ENCODE measurements at places on chromosomes 5 and 9.
A peak's percentile ranks its signal among the peaks of the same experiment; 100 is the strongest.

GRCh38 chr9:87382900-87383299 is 114.8 kb upstream of the DAPK1 start:
- no peak for DNase-seq

GRCh38 chr5:163509291-163509951 is 4.0 kb downstream of the MAT2B start:
- DNase-seq = no peak

DNA sequence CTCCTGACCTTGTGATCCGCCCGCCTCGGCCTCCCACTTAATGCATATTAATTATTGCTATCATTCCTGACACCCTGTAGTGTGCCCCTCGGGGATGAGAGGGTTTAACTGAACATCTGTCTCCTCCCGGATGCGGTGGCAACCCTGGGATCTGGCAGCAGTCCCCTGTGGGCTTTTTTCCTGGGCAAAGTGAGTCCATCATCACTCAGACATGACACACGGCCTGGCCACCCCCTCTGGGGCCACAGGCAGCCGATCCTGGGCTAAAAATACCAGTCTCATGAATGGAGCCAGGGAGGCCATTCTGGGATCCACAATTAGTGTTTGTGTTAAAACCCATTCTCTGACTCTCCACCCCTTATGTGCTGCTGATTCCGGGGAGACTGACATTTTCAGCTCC is 161.2 kb downstream of the RGS3 start:
- no peak for DNase-seq

DNA sequence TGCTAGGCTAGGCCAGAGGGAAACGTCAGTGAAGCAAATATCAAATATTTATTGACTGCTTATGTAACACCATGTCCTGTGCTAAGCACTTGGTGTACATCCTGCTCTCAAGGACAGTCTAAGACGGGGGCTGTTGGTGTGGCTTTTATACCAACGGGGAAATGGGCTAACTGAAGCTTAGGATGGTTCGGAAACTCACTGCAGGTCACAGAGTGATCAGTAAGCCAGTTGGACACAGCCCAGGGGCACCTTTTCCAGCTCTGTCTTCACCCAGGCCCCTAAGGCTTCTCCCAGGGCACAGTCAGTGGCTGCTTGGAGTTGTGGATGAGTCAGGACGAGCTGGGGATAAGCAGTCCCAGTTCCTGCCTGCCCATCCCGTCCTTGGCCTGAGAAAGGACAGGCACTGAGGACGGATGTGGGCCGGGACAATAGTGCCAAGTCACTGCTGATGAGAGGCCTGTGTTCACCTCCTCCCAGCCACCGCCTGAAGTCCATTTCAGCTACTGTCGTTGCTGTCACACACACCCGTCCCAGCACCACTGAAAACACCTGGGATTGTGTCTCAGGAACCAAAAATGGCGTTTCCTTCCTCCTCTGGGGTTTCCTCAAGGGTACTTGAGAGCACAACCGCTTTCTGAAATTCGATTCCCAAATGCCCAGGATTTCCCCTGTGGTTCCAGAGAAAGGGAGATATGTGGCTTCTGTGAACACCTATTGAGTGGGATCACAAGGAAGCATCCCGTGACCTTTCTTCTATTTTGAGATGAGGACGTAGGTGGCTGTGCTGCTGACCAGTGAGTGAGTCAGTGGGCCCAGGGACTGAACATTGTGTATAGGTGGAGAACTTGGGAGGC is 17.5 kb upstream of the SPRY4 start:
- no peak for DNase-seq

DNA sequence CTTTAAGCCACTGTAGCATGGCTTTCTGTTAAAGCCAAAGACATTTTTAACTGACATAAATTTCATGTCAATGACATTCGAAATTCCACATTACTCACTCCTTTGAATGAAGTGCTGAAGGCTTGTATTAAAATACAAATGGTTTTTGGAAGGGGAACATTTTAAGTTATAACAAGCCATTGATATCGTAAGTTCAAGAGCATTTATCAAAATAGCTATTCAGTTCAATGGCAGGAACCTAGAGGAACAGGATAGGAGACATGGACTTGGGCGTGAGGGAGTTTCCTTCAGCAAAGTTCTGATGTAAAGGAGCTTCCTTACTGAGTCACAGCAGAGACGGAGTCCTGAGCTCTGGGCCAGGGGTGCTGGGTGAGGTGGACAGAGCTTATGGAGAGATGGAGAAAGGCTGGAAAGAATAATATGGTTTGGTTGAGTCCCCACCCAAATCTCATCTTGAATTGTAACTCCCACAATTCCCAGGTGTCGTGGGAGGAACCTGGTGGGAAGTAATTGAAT is 631.8 kb downstream of the BNC2 start:
- DNase-seq = no peak

DNA sequence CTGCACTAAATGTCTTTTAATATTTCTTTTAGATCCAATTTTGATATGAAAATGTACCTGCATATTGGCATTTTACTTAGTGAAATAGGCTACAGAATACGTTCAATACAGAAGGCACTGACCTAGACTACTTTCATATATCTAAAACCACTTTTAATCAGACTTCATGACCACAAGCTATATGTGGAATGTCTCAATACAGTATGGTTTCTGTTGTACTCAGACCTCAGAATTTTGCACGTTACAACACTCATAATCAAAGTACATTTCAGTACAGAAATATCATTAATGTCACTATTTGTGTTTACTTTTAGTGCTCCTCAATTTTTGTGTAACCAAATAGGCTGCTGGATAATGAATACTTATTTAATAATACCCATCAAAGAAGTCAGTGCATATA is 74.8 kb downstream of the MEF2C start:
- no peak for DNase-seq

GRCh38 chr5:94967525-94967924 is 317.4 kb downstream of the MCTP1 start:
- no peak for DNase-seq

GRCh38 chr5:141846031-141846430 is 32.2 kb downstream of the PCDH1 start:
- DNase-seq = peak; percentile 37

GRCh38 chr5:2688586-2688985 is 62.9 kb downstream of the IRX2 start:
- no peak for DNase-seq

DNA sequence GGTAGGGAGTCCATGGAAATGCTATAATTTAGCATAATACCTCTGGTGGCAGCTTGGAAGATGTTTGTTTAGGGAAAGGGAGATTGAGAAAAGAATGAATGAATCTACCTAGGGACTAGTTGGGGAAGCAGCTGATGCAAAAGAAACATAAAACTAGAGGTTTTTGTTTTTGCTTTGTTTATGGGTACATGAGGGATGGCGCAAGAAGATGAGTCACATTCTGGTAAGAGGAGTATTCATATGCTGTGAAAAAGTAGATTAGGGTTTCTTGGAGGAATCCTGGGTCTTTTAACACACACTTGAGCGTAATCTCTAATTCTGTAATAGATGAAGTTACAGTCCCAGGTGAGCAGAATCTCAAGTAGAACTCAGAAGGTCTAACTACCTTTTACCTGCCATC is 17.1 kb downstream of the C9orf43 start:
- no peak for DNase-seq

DNA sequence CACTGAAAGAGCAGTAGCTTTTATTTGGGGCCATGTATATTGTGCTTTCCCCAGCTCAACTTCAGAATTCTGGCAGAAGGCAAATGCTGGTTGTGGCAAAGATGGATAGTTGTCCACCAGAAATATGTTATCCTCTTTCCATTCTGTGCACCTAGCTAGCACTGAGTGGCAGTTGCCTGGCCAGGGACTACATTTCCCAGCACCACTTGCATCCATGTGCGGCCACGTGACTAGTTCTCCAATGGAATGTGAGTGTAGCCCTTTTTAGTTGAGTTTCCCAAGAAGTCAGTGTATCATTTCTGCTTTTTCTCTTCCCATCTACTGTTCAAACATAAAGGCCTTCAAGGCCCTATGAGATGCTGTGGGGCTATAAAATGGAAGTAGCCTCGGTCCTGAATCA is 354.0 kb upstream of the CLINT1 start:
- DNase-seq = no peak

GRCh38 chr9:86175223-86175622 is 75.9 kb upstream of the GOLM1 start:
- DNase-seq = no peak

DNA sequence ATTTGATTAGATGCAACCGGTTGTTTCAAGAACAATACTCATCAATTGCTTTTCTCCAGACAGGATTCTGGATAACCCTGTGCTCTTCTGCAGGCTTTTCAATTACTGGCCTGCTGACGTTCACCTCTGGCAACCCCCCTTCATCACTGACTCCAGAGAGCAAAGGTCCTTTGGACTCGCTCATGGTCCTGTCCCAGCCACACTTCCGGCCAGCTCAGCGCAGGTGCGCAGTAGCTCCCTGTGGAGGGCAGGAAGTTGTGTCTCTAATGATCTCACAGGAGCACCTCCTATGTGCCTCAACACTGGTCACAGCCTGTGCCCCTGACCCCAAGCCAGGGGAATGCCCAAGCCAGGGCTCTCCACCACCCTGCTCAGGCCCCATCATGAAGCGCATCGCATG is 44.0 kb downstream of the OLFM1 start:
- no peak for DNase-seq

- no peak for DNase-seq
Measured at GRCh38 chr5:90345684-90346083, 63.9 kb downstream of the CETN3 start.

GRCh38 chr5:142315096-142315900 is 9.5 kb downstream of the SPRY4 start:
- no peak for DNase-seq

DNA sequence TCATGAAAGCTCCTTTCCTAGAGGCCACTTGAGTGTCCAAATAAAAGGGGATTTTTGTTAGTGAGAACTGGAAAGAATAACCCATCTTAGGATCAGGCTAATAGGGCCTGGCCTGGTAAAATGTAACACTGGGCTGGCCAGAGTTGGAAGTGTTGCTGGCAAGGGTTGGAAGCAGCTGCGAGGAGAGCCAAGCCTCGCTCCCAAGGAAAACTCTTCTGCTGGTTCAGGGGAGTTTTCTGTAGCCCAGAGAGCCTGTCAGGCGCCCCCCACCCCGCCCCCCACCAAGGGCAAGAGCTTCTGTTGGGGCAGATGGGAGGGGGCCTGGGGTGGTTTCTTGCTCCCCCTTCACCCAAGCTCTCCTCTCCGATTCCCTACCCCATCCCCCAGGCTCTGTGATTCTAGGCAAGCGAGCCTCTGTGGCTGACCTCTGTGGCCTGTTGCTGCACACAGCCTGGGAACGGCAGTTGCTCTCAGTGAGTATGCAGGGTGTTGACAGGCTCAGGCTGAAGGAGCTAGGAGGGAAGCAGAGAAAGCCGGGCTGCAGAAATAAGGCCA is 547.8 kb downstream of the CCDC171 start:
- peak; percentile 47 for DNase-seq

DNA sequence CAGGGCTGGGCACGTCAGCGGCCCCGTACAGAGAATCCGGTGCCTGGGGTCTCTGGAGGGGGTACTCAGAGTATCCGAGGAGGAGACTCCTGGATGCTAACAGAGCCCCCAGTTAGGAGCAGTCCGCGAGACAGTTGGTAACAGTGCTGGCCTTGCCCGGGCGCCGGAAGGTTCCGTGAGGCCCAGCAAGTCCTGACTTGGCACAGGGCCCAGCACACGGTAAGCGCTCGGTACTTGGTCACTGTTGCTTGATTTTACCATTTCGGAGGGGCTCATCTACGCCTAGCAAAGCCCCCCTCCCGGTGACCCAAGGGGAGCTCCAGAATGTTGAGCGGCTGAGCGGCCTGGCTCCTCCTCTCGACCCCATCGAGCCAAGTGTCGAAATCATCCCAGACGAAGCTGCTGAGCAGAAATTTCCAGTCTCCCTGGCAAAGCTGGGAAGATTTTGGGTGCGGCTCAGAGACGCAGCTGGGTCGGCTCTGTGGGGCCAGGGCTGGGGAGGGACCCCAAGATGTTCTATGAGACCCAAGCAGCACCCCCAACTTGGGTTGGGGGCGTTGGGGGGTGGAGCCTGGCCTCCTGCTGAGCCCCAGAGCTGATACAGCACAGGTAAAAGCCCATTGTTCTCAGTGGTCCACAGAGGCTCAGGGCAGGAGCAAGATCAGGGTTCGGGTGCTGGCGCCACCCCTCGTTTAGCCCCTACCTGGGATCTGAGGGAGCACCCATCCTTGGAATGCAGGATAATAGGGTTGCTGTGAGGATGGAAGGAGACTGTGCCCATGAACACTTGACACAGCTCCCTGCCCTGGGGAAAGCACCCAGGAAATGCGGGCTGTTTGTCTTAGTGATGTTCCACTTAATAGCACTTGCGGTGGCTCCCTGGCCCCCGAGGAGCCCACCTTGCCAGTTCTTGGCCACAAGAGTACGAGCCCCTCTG is 137.2 kb downstream of the C9orf50 start:
- peak; percentile 88 for DNase-seq

GRCh38 chr9:33329979-33330378 is 39.7 kb downstream of the NFX1 start:
- DNase-seq = no peak

GRCh38 chr9:14058325-14058688 is 255.6 kb downstream of the NFIB start:
- DNase-seq = no peak

GRCh38 chr9:123630233-123630632 is 274.2 kb downstream of the CRB2 start:
- no peak for DNase-seq

DNA sequence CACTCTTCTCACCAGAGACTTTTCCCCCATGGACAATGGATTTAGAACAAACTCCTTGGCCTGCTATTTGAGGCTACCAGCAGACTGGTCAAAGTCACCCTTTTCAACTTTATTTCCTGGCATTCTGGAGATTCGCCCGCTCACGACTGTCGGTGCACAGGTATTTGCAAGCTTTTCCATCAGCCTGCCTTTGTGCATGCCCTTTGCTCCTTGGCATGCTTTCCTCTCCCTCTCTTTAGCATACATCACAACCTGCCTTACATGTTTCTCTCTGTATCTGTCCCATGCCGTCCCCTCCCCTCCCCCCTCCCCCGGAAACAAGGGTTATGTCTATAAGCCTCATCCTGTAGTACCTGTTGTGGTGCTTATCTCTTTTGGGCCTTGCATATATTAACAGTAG is 257.1 kb downstream of the AOPEP start:
- no peak for DNase-seq

DNA sequence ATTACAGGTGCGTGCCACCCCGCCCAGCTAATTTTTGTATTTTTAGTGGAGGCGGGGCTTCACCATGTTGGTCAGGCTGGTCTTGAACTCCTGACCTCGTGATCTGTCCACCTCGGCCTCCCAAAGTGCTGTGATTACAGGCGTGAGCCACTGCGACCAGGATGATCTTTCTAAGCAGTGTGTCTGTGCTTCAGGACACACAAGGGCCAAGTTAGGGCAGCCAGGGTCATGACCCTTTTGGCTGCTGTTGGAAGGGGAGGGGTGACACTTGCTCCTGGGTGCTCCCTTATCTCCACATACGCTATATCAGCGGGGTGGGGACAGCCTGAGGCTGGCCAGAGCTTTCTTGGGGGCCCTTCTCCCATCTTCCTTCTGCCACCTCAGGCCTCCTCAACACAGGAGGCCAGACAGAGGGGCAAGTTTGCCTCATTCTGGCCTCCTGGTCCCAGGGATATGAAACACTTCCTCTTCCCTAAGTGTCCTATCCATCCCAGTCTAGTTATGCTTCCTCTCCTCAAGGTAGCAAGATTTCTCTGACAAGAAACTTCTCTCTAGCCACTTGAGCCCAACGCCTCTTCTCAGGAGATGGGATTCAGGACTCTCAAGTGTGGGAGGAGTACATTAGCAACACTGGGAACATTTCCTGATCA is 1.9 kb upstream of the ZNF79 start:
- no peak for DNase-seq
